ENCODE measurements at places on chromosomes 4 and X.

- no peak for DNase-seq
These were observed 8.2 kb downstream of the AREG start for GRCh38 chr4:74453037-74453635.

GRCh38 chr4:89640620-89641366 is 196.2 kb downstream of the SNCA start:
- DNase-seq, result peak; percentile 50

GRCh38 chr4:4480685-4481398 is 61.0 kb downstream of the STX18 start:
- no peak for DNase-seq

DNA sequence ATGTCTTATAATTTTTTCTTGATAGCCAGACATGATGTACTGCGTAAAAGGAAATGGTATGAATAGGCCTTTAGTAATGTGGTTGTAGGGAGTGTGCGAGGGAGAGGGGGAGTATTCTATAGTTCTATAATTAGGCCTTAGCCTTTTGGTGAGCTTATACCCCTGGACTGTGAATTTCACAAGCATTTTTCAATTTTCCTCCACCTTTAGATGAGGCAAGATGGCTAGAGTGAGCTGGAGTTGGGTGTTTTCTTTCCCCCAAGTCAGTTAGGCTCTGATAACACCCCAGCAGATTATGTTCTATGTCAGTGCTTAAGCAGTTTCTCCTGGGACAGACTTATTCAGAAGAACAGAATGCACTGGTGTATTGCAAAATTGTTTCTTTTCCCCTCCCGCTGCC is 210.2 kb upstream of the NPY2R start:
- no peak for DNase-seq

DNA sequence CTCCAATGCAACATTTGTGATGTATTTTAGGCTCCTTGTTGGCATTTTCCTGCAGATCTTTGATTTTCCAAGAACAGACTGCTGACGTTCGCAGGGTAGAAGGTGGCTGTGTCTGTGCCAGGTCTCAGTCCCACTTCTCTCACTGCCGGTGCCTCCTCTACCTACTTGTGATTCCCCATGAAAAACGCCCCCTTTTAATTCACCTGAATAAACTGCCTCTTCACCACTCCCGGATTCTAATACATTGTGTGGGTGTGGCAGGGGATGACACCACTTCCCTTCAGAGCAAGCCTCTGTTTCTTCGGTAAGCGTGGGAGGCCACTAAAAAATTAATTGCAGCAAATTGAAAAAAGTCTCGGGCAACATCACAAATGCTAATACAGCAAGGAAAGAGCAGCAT is 96.1 kb upstream of the FAM9B start:
- DNase-seq, result no peak

DNA sequence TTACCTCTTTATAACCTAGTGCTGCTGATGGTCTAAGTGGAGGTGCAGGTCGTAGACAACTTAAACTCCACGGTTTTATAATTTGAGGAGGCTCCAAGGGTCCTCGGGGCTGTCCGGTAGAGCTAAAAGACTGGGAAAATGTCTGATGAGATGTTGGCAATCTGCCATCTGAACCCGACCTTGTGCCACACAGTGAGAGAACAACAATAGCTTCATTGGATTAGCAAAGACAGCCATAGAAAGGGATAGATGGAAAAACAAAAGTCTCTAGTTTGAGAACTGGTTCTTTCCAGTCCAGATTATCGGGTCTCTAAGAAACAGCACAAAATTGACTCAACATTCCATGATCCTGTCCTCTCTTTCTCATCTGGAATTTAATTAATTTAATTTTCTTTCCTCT is 31.6 kb downstream of the CD40LG start:
- no peak for DNase-seq

DNA sequence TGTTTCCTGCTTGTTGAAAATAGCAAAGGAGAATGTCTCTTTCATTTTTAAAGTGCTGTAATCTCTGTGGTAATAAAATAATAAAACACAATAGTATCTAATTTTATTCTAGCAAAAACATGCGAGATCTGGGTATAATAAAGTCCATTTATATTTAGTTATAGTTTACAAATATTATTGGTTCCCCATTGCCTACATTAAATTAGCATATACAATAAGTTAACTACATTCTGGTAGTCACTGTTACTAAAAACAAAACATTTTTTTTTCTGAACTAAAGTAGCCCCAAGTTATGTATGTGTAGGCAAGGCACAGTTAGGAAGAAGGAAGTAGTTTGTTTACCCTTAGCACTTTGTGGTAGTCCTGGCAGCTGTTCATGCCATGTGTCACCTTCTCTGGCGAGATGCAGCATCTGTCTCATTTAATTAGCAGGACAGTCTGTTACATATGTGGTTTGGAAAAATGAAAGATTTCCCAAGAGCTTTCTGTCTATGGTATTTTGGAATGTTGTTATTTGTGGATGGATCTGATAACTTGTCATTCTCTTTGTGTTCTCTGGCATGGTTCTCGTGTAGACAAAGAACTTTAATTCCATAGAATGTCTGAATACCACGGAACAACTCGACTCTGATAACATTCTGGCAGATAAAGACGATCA is 231.3 kb upstream of the PITX2 start:
- DNase-seq, result peak; percentile 71

GRCh38 chr4:76198411-76199237 is 15.0 kb downstream of the SCARB2 start:
- peak; percentile 86 for DNase-seq

DNA sequence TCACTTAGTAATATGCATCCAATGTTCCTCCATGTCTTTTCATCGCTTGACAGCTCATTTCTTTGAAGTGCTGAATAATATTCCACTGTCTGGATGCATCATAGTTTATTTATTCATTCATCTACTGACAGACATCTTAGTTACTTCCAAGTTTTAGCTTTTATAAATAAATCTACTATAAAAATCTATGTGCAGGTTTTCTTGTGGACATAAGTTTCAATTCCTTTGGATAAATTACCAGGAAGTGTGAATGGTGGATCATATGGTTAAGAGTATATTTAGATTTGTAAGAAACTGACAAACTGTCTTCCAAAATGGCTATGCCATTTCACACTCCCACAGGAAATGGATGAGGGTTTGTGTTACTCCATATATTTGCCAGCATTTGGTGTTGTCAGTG is 1392.9 kb upstream of the PABPC4L start:
- DNase-seq, result no peak

DNA sequence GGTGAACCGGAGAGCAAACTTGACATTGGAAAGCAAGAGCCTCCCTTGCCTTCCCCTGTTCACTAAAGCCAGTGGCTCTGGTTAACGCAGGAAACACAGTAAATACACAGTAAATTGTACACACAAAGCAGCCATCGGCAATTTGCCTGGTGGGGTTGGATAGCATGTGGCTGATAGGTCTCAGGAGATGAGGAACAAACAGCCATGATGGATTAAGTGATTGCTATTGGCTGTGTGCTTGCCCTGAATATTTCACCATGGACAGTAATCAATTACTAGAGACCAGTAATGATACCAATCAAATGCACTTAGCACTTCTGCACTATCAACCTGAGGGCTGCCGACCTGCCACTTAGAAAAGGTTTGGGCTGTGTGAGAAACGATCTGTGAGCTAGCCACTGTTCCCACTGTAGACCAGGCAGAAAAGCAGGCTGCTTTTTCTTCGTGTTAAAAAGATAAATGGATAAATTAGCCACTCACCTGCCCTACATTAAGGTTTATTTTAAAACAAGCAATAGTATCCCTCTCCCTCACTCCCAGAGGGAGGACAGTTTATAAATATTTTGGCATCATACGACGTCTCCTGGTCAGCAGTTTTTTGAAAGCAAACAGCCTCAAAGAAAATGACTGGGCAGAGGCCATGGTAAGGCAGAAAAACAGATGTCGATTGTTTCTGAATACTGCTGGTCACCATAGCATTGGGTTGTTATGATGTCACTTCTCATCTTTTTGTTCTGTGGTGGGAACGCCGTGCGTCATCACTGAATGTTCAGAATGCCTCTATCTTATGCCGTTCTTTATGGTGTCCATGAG is 167.1 kb downstream of the MAML3 start:
- DNase-seq, result no peak

GRCh38 chr4:56757821-56758411 is 63.6 kb downstream of the SPINK2 start:
- DNase-seq, result peak; percentile 37

GRCh38 chrX:2550328-2551020 is 49.7 kb upstream of the DHRSX start:
- DNase-seq, result no peak

- peak; percentile 90 for DNase-seq
These were observed 5.3 kb downstream of the ZFYVE28 start for GRCh38 chr4:2412885-2413716.

GRCh38 chr4:37160653-37161052 is 83.9 kb upstream of the NWD2 start:
- no peak for DNase-seq

GRCh38 chr4:9999956-10000561 is 21.2 kb downstream of the SLC2A9 start:
- no peak for DNase-seq
